Smooth muscle cell of trachea (primary cell): ENCODE measurements at places on chromosomes 5 and 9. TPM values are rescaled to one million over a fixed set of nuclear protein-coding genes. Genes with fewer than 3 reads are reported as not detected.

Gene KIF2A
- 55.9 and 71.3 TPM in 2 replicates for total RNA-seq

Gene PRSS3
- total RNA-seq = 11.1 and 13.2 TPM in 2 replicates

Gene SEMA4D
- 0.58 and 0.66 TPM in 2 replicates for total RNA-seq

Gene PCDHGA10
- 13.8 and 14.7 TPM in 2 replicates for total RNA-seq

Gene NUTM2F
- total RNA-seq = not detected in 2 replicates

Gene IFNA13
- total RNA-seq = not detected in 2 replicates

Gene KCNV2
- total RNA-seq = not detected in 2 replicates

Gene FGF18
- total RNA-seq = 0.29 and 0.99 TPM in 2 replicates

Gene PCDHB7
- under 0.01 and 0.66 TPM in 2 replicates for total RNA-seq

Gene LOX
- 53.8 and 66.2 TPM in 2 replicates for total RNA-seq
